ENCODE measurements at places on chromosomes 3 and 15. TPM values are rescaled to one million over a fixed set of nuclear protein-coding genes. Genes with fewer than 3 reads are reported as not detected.

Gene MUSTN1
- 1.8 TPM for total RNA-seq

Gene CKMT1B
- 0.93 TPM for total RNA-seq

Gene ZCWPW2
- total RNA-seq = 0.18 TPM

Gene GP9
- total RNA-seq = not detected

Gene PODXL2
- total RNA-seq = 39.1 TPM

Gene CHRM5
- not detected for total RNA-seq

Gene GJD2
- total RNA-seq = not detected

Gene TMEM212
- not detected for total RNA-seq

Gene SSUH2
- total RNA-seq = 7.6 TPM

Gene OR4M2
- not detected for total RNA-seq

Gene SLC28A1
- total RNA-seq = not detected

Gene CTXND1
- total RNA-seq = 0.14 TPM

Measured in Caco-2 (cell line).